Spinal cord (tissue), 10 donors: ENCODE measurements at places on chromosomes 1 and 21.

DNA sequence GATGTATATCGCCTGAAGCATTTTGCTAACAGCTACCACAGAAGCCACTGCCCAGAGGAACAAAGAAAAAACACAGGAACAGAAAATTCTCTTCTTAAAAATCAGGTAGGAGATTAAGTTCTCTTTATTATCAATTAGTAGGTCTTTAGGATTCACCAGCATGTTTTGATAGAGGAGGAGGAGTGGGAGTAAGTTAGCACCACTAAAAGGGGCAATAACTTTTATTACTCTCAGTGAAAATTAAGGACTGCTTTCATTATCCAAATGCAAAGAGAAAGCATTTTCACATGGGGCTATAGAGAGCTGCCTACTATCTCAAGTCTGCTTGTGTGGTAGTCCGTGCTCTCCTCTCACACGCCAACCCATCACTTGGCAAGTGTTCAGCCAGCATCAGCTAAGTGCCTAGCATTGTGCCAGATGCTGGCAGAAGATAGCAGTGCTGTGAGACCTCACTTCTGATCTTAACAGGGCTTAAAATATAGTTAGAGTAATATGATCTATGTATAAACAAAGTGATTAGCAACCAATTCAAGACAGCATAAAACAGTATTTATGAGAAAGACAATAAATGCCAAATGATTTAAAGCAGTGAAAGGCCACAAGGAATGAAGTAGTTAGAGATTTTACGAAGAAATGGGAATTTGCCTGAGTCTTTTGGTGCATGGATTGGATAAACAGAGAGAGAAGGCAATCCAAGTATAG lies 39.8 kb downstream of the ASTN1 start:
- H3K36me3 ChIP-seq = peaks cover 7% of the 10 kb centered on the region
- no peak for DNase-seq
- H3K4me1 ChIP-seq = no peaks in the 10 kb centered on the region

DNA sequence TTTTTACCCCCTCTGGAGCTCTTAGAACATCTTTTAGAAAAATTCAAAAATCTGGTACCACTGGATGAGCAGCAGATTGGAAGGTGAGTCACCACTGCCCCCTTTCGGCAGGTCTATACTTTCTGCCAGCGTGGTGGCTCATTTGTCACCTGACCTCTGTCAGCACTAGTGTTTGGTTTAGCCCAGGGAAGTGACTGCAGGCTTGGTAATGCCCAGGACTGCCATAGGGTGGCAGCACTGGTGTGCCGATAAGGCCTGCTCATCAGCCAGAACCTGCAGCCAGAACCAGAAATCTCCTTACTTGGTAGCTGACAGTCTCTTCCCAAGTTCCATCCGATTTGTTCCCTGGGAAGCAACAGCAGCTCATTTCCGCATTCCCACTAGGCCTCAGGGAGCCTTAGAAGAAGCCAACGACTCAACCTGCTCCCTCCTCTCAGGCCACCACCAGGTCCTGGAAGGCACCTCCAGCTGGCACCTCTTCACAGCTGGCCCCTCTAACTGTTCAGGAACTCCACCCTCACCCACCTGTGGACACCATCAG lies 6.8 kb downstream of the SMIM12 start:
- H3K4me1 ChIP-seq = peaks cover 9% of the 10 kb centered on the region
- H3K27me3 ChIP-seq = no peaks in the 10 kb centered on the region
- no peak overlapping the region for H3K4me3 ChIP-seq
- H3K27ac ChIP-seq = no peak overlapping the region
- peak; percentile 60 for DNase-seq
- H3K36me3 ChIP-seq = peaks cover 22% of the 10 kb centered on the region

GRCh38 chr1:25433389-25434186 lies 2.9 kb downstream of the MACO1 start:
- H3K36me3 ChIP-seq = peaks cover 3% of the 10 kb centered on the region
- no peak overlapping the region for H3K27ac ChIP-seq
- H3K4me1 ChIP-seq = no peaks in the 10 kb centered on the region
- H3K27me3 ChIP-seq = no peaks in the 10 kb centered on the region
- no peak for DNase-seq
- H3K4me3 ChIP-seq = no peak overlapping the region

DNA sequence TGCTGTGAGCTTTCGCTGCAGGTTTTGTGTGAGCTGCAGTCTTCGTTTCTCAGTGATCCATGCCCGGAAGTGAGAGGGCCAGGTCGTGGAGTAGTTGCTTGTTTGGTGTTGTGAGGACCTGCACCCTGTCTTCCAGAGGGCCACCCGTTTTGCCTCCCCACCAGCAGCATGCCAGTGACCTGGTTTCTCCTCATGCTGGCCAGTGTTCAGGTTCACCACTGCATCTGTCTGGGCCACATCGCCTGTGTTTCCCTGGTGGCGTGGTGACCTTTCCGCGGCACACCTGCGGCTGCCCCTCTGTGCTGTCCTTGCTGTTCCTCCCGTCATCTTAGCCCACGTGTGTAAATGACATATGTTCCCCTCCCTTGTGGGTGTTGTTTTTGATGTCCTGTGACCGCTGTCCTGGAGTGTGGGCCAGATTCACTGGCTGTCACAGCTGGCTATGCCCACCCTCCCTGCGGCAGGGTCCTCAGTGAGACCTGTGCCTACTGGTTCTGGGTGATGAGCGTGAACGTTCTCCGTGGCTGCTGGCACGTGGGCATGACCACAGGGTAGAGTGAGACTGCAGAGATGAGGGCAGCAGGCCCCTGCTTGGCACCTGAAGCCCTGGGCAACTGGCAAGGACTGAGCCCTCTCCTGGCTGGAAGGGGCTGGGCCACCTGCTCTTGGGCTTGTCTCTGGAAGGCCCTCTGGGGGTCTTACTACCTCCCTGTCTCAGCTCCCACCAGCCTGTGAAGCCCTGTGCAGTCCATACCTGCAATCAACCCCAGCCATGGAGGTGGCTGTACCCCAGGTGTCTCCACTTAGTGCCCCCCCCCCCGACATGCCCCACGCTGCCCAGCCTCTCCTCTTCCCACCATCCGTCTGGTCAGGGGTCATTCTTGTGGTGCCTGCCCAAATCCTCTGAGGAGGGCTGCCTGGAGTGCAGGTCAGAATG lies 7.3 kb downstream of the IBA57 start:
- no peaks in the 10 kb centered on the region for H3K27me3 ChIP-seq
- peaks cover 9% of the 10 kb centered on the region for H3K4me1 ChIP-seq
- H3K27ac ChIP-seq = no peak overlapping the region
- no peak for DNase-seq

GRCh38 chr1:23927097-23927496 lies 13.9 kb upstream of the CNR2 start:
- H3K27me3 ChIP-seq = no peaks in the 10 kb centered on the region
- no peaks in the 10 kb centered on the region for H3K4me1 ChIP-seq
- H3K36me3 ChIP-seq = no peaks in the 10 kb centered on the region

DNA sequence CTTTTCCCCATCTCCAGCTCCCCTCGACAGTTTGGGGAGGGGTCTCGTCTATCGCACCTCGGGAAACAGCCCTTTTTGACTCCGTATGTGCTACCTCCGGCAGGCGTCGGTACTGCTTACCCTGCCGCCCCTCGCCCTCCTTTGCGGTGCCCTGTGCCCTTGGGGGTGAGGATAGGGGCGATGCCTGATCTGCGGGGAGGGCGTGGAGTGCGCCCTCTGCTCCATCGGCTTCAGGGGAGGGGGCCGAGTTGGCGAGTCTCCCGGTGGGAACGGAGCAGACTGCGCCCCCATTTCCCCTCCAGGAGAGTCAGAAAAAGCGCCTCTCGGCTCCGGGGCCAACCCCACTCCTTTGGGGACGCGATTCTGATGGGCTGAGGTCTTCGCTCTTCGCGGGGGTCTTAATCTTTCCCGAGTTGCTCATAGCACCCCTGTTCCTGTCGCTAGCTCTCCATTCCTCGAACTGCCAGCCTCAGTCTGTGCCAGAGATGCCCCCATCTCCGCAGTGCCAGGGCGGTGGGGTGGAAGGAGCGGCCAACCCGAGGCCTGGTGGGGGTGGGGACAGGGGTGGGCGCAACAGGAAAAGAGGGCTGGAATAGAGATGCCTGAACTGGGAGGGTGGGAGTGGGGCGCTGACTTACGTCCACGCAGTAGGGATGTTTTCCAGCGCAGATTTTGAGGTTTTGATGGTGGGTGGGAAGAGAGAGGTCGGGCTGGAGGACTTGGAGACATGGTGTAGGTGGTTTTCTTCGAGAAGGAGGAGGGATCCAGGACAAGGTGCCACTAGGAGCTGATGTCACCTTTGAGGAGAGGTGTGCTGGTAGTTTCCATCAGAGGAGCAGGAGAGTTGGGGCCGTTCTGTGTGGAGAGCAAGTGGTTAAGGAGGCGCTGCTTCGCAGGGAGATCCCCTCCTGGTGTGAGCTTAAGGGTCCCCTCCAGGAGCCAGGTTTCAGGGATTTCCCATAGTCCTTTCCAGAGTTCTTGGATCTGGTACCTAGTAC lies 674 bp downstream of the PPFIA4 start:
- peak; percentile 70 for DNase-seq
- H3K4me1 ChIP-seq = peaks cover 24% of the 10 kb centered on the region
- peak overlapping the region; percentile 67 for H3K27ac ChIP-seq
- peak overlapping the region; percentile 81 for H3K4me3 ChIP-seq
- peaks cover 5% of the 10 kb centered on the region for H3K27me3 ChIP-seq

DNA sequence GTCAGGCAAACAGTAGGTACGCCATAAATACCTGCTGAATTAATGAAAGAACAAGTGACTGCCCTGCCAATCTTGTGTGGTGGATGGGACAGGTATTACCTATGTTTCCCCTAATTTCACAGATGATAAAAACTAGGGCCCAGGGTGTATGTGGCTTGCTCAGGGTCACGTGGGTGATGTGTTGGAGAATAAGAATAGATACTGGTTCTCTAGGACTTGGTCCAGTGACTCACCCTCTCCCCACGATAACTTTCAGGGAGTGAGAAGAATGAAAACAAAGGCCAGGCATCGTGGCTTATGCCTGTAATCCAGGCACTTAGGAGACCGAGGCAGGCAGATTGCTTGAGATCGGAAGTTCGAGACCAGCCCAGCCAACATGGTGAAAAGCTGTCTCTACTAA lies 26.7 kb downstream of the SLC26A9 start:
- no peak overlapping the region for H3K27ac ChIP-seq
- no peaks in the 10 kb centered on the region for H3K27me3 ChIP-seq
- H3K36me3 ChIP-seq = no peaks in the 10 kb centered on the region
- H3K4me1 ChIP-seq = peaks cover 51% of the 10 kb centered on the region
- no peak overlapping the region for H3K4me3 ChIP-seq

- H3K4me3 ChIP-seq = no peak overlapping the region
- no peak overlapping the region for H3K27ac ChIP-seq
- no peaks in the 10 kb centered on the region for H3K4me1 ChIP-seq
- no peaks in the 10 kb centered on the region for H3K36me3 ChIP-seq
Observed at GRCh38 chr1:81950591-81951244, 150.0 kb downstream of the ADGRL2 start.

- no peaks in the 10 kb centered on the region for H3K4me1 ChIP-seq
- no peak overlapping the region for H3K4me3 ChIP-seq
- DNase-seq = no peak
- H3K27ac ChIP-seq = no peak overlapping the region
Observed at GRCh38 chr1:201241736-201242135, 41.6 kb upstream of the PKP1 start.

GRCh38 chr1:224617410-224618355 lies 1.6 kb downstream of the CNIH3 start:
- H3K27me3 ChIP-seq = peaks cover 56% of the 10 kb centered on the region
- H3K36me3 ChIP-seq = no peaks in the 10 kb centered on the region
- DNase-seq = peak; percentile 29
- H3K4me3 ChIP-seq = peak overlapping the region; percentile 26
- H3K4me1 ChIP-seq = peaks cover 27% of the 10 kb centered on the region

DNA sequence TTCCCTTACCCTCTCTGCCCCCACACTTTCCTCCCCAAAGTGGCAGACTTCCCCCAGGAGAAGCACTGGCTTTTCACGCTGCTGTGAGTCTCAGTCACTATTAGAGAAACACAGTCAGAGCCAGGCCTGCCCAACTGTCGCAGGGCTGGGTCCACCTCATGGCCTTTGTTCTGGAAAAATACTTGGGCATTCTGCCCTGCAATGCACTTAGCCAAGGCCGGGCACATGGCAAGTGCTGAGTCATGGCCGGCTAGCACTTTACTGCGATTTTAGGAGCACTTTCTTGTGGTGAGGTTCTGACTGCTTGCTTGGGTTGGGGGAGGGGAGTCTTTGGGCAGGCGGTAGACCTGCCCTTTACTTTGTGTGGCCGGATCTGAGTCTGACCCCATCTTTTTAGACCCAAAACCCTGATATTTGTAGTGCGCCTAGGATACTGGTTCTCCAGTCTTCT lies 7.7 kb downstream of the EPHX1 start:
- H3K4me1 ChIP-seq = peaks cover 51% of the 10 kb centered on the region
- H3K36me3 ChIP-seq = peaks cover 3% of the 10 kb centered on the region
- peak overlapping the region; percentile 69 for H3K27ac ChIP-seq
- peak; percentile 78 for DNase-seq
- no peak overlapping the region for H3K4me3 ChIP-seq
- H3K27me3 ChIP-seq = no peaks in the 10 kb centered on the region

- H3K4me3 ChIP-seq = no peak overlapping the region
- no peaks in the 10 kb centered on the region for H3K36me3 ChIP-seq
- no peaks in the 10 kb centered on the region for H3K4me1 ChIP-seq
- no peak overlapping the region for H3K27ac ChIP-seq
- no peak for DNase-seq
- peaks cover 4% of the 10 kb centered on the region for H3K27me3 ChIP-seq
Observed at GRCh38 chr1:212689196-212689725, 10.4 kb downstream of the BATF3 start.

DNA sequence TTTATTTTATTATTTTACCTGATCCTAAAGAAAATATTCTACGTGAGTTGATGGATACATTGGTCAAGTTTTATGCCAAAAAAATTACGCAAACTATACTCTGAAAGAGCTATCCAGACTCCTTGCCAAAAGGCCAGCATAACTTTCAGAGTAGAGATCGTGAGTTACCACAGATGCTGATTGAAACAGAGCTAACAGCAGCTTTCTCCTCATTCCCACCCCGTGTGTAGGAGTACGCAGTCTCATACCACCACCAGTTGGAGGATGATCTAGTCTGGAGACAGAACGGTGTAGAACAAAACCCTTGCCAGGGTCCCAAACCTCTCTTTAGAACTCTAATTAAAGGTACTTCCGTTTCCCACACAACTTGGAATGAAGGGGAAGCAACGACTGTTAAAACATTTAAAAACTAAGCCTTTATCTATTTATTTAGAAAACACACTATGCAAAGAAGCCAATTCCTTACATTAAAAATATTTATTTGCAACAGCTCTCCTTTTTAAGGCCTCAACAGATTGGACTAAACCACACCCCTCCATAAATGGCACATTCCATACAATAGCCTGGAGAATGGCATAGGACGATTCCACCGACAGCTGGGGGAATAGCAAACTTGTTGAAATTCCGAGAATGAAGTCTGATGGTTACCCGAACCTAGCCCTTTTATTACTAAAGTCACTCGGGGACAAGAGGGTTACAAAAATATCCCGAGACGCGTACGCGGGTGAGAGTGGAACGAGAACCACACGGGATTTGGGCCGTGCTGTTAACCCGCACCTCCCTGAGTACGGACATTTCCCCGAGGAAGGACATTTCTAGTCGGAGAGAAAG lies 1.4 kb downstream of the NUCKS1 start:
- H3K4me3 ChIP-seq = peak overlapping the region; percentile 92
- H3K27me3 ChIP-seq = no peaks in the 10 kb centered on the region
- no peaks in the 10 kb centered on the region for H3K4me1 ChIP-seq
- H3K27ac ChIP-seq = peak overlapping the region; percentile 99
- DNase-seq = peak; percentile 2

GRCh38 chr1:32464716-32465577 lies at the start of gene ZBTB8B:
ZBTB8B (plus strand) TSS chr1:32465072; CDS start chr1:32470625, 5,553 bp downstream.
- H3K4me3 ChIP-seq = peak within 1 kb of the TSS; percentile 91
- no peaks in the 10 kb centered on the region for H3K36me3 ChIP-seq
